AG04450 (cell line): ENCODE measurements at places on chromosomes 4 and X.

- DNase-seq, result no peak
Observed at GRCh38 chr4:188195389-188195985, 56.2 kb downstream of the TRIML1 start.

GRCh38 chr4:2071912-2072867, 13.1 kb downstream of the NAT8L start:
- DNase-seq, result no peak

GRCh38 chr4:111991163-111991562, 154.1 kb upstream of the FAM241A start:
- no peak for DNase-seq

GRCh38 chr4:75629239-75629638, 1.1 kb downstream of the CDKL2 start:
- no peak for DNase-seq

- no peak for DNase-seq
Observed at GRCh38 chr4:151948351-151949016, 187.7 kb upstream of the GATB start.

GRCh38 chr4:170271723-170272122, 182.0 kb upstream of the AADAT start:
- DNase-seq, result no peak

- DNase-seq, result no peak
Observed at GRCh38 chrX:156000361-156000926, 2.9 kb downstream of the IL9R start.

DNA sequence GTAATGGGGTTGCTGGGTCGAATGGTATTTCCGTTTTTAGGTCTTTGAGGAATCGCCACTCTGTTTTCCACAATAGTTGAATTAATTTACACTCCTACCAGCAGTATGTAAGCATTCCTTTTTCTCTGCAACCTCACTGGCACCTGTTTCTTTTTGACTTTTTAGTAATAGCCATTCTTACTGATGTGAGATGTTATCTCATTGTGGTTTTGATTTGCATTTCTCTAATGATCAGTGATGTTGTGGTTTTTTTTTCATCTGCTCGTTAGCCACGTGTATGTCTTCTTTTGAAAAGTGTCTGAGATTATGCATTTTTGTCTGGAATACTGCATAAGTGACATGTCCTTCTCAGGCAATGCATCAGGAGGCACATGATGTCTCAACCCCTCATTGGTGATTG, 28.8 kb downstream of the REPS2 start:
- DNase-seq, result no peak

GRCh38 chrX:68710870-68711576, 63.6 kb downstream of the STARD8 start:
- DNase-seq, result no peak

DNA sequence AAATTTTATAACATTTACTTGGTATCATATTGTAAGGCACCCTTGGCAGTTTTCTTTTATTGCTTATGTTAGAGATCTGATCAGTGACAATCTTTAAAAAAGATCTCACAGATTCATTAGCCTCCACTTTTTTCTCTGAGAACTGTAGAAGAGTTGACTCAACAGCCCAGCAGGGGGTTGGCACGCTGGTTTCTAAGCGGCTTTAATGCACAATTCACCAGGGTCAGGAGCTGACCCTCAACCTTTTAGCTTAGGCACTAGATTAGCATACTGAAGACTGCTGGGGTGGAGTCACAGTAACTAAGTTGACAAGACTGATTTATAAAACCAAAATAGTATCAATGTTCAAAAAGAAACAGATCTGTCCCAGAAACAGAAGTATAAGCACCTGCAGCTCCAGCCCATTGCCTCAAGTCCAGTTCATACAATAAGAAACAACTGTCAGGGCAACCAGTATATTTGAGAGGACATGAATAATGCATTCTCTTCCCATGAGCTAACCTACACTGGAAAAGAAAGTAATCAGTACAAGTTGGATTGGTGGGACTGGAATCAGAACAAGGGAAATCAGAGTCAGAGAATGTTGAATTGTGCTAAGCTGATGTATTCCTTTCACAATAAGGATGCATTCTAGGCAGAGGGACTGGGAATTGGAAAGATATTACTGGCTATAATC, 77.6 kb downstream of the PDE5A start:
- no peak for DNase-seq

DNA sequence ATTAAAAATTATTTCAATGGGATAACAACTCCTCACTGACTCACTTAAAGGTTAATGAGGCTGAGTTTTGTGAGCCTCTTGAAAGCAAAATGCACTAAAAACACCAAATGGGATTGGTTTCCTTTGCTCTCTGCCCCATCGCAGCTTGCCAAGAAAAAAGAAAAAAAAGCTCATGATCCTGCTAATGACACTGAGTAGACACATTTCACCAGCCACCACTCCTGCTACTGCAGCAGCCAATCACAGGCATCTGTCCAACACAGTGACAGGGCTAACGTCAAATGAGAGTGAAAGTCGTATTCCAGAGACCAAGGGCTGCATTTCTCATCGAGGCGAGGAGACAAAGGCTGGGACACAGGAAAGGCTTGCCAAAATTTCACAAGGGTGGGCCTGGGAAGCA, 5.2 kb downstream of the APBB2 start:
- DNase-seq, result no peak

- DNase-seq, result no peak
Observed at GRCh38 chrX:118459494-118459893, 36.1 kb upstream of the DOCK11 start.

- no peak for DNase-seq
Observed at GRCh38 chrX:130106071-130106470, 4.2 kb downstream of the ELF4 start.

DNA sequence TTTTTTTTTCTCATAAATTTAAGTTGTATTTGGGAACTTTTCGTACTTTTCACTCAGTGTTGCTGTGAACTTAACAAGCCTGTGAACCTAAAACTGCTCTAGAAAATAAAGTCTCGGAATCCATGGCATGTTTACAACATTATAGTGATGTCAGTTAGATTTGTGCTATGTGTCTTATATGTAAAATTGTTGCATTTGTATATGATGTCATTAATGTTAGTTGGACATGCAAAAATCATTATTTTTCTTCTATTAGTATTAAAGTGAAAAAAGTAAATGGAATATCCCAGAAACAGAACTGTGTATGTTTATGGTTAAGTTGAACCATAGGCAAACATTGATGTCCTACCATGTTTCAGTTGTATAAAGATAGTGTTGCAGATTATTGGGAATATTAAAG, 85.2 kb downstream of the STIM2 start:
- DNase-seq, result no peak

DNA sequence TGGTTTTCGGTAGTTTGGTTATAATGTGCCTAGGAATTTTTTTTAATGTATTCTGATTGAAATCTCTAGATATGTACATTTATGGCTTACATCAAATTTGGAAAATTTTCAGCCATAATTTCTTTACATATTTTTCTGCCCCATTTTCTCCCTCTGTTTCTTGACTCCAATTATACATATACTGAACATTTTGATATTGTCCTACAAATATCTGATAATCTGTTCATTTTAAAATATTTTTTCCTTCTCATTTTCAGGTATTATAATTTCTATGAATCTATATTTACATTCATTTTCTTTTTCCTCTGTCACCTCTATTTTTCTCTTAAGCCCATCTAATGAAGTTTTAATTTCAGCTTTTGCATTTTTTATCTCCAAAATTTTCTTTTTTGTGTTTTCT, 82.7 kb upstream of the TMLHE start:
- no peak for DNase-seq

DNA sequence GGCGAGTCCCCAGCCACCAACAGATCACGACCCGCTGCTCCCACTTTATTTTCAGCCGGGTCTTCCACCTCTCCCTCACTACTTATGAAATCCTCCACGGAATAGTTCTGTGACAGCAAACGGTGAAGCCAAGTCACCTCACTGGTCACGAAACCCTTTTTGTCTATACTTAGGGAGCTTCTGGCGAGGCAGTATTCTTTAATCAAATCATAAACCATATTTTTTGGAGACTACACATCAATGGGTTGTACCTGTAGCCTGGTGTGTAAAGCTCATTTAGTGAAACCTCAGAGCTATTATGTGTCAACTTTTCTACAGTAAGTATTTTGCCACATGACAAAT, 809 bp upstream of the H2AZ1 start:
- DNase-seq, result no peak

- no peak for DNase-seq
Observed at GRCh38 chr4:159495515-159496236, 392.8 kb downstream of the RAPGEF2 start.

DNA sequence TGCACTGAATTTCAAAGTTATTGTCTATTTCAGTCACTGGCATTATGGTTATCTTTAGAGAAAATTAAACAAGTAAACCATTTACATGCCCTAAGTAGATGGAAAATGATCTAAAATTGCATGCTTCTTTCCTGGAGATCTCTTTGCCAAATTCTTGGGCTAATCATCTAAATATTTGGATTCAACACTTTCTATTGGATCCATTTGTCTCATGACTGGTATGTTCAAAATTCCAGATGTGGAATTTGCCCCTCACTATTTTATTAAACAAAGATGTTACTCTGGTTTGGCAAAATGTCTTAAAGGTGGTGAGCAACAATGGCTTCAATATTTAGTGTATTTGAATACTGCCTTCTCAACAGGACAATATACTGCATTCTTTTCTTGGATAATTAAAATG, 147.5 kb upstream of the CASK start:
- no peak for DNase-seq

- DNase-seq, result no peak
Observed at GRCh38 chrX:66021401-66021764, 18.5 kb downstream of the VSIG4 start.

DNA sequence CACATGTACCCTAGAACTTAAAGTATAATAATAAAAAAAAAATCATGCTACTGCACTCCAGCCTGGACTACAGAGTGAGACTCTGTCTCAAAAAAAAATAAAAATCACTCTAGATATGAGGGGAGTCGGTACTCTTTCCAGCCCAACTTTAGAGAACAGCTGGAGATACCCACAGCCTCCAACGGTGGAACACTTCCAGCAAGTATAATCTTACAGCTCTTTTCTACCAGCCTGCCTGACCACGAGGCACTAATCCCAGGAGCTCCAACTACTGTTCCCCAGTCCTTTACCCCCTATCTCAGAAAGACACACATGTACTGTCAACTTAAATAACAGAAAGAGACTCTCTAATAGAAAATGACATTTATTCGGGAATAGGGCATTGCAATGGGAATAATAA, 46.8 kb downstream of the STEEP1 start:
- DNase-seq, result no peak

GRCh38 chr4:165502916-165503907, 124.4 kb downstream of the CPE start:
- no peak for DNase-seq

GRCh38 chrX:22360129-22360528, 87.4 kb downstream of the CBLL2 start:
- DNase-seq, result no peak

- DNase-seq, result no peak
Observed at GRCh38 chr4:153403726-153404125, 59.2 kb downstream of the MND1 start.

DNA sequence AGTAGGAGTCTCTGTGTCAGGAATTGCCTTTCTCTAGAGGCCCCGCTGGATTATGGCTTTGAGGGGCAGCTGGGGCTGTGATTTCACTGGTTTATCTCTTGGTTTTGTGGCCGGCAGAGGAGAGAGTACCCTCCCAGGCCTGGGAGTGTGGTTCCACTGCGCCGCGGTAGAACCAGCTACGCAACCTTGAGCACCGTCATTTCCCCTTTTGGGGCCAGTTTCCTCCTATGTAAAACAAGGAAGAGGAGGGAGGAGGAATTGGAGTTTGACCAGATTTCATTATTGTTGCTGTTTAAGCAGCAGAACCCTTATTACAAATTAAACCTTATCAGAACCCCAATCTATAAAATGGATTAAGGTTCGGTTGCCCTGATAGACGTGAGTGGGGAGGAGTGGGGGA, 4.4 kb downstream of the SOX3 start:
- DNase-seq, result no peak

DNA sequence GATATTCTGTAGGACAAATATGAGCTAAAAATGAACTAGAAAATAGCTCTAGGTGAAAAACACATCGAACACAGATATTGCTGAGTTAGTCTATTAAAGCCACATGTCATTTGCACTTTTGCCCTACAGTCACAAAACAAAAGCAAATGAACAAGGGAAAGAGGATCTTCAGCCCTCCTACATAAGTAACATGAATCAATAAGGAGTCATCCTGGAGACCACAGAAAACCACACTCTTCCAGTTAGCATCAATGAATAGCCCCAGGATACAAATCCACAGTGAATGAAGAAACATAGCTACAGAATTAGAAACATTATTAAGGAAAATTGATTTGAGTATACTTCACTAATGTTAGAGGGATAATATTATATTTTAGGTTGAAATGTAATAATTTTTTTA, 311.4 kb downstream of the MAPK10 start:
- DNase-seq, result no peak

DNA sequence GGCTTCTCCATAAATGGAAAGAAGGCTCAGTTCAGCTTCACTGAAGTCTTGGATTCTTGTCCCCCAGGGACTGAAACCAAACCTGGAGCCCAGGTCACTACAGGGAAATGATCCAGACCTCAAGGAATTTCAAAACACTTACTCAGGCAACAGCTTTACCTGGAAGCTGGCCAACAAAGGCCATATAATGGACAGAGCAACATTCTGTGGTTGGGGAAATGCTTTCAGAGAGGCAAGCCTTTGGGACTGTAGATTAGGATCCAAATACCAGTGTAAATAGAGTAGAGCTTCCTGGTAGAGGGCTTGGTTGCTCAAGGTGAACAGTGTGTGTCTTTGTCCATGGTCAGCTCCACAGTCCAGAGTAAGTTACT, 57.0 kb upstream of the PROM1 start:
- DNase-seq, result peak; percentile 29

DNA sequence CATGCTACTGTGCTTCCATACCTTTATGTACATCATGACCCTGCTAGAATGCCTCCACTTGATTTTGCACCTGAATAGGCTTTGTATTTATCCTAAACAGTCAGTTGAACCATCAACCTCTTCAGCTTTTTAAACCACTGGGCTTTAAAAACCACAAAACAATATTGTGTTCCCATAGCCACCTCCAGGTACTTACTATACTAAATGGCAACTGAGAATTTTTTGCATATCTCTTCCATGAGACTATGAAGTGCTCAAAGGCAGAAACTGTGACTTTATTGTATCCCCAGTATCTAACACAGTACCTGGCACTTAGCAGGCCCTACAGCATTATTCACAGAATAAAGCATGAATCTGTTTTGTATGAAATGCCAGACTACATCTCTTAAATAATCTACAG, 39.7 kb downstream of the ANAPC10 start:
- DNase-seq, result no peak
